ENCODE measurements at places on chromosomes 11 and 22.

- DNase-seq = no peak
Observed at GRCh38 chr11:69674267-69674885, 777 bp downstream of the LTO1 start.

- DNase-seq = no peak
Observed at GRCh38 chr11:27470826-27471588, 1.6 kb downstream of the LGR4 start.

- DNase-seq = no peak
Observed at GRCh38 chr11:35116245-35116644, 22.7 kb upstream of the CD44 start.

- no peak for DNase-seq
Observed at GRCh38 chr11:97607291-97608000, 1217.6 kb downstream of the JRKL start.

DNA sequence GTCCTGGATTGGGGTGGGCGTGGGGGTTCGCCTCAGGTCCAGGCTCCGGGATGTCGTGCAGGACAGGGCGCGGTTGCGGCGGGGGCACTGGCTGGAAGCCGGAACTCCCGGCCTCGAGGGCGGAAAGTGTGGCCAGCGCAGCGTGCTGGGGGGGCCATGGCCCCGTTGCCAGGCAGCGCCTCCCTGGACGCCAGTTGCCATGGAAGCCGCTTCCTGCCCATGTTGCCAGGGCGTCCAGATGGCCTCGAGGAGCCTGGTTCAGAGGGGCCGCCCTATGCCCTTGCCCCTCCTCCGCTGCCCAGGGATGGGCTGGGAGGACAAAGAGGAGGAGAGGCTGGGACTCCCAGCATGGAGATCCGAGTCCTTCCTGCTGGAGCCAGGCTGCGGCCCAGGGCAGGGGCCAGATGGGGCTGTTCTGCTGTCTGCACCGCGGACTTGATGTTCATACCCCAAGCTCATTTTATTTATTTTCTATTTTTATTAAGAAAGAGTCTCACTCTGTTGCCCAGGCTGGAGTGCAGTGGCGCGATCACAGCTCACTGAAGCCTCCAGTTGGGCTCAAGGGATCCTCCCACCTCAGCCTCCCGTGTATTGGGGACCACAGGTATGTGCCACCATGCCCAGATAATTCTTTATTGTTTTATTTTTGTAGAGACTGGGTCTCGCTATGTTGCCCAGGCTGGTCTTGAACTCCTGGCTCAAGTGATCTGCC, 4.6 kb upstream of the CCDC188 start:
- DNase-seq = no peak

All from activated naive CD4-positive, alpha-beta T cell (primary cell).